Erythroblast (primary cell): ENCODE measurements at places on chromosomes 12 and 14.

DNA sequence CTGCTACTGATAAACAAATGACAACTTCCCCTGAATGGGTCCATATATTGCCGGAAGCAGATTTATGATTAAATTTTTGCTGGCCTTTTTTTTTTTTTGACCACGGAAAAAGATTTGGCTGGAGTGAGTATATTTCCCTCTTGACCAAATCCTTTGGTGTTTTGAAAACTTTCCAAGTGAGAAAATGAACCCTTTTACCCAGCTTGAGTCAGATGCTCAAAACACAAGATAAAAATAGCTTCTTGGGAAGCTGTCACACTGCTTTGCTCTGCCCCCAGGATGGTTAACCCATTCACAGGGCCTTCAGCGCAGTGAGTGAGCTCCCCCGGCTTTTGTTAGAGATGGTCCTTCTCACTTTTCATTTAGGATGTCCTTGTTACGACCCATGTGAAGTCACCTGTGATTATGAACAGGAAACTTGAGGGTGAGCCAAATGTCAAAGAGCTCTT, 224.3 kb downstream of the PELI2 start:
- no peak for DNase-seq

DNA sequence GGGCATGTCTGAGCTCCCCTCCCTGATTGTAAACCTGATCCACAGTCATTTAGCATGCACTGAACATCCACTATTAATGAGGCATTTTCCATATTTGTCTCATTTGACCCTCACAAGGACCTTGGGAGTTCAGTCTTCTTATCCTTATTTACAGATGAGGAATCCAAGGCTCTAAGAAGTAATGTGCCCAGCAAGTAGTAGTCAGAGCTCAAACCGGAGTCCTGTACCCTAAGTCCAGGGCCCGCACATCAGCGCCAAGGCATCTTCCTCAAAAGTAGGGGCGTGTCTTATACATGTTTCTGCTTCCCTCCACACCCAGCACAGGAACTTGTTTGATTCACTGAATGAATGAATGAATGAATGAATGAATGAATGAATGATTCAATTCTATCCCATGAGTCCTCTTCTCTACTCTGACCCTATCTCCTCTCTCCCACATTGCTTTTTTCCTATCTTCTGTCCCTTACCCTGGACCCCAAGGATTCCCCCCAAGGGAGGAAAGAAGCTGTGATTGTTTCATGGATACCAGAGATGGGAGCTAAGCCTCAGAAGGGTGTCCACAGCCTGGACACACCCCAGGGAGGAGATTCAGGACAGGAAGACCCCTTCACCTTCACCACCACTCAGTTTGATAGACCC, 21.8 kb upstream of the KRT8 start:
- DNase-seq = no peak

DNA sequence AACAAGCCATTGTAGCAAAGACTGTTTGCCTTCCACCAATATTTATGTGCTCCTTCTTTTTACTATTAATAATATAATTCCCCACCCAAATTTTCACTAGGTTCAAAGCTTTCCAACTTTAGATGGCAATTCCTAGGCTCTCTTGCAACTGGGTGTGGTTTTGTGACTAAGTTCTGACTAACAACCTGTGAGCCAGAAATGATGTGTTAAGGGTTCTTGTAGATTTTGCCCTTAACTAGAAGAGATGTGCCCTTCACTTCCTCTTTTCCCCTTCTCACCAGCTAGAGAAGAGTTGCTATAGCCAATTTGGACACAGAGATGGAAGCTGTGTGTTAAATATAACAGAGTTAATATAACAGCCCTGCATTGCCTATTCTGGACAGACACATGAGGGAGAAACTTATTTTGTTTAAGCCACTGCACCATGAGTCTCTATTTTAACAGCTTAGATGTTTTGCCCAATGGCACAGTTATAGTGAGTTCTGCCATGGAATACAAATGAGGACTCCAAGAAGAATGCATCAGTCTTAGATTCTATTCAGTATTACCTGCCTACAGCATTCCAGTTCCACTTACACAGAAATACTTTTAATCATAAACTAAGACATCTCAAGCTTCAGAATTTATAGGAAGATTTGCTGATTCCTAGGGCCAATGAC, 216.2 kb downstream of the DUSP6 start:
- DNase-seq = no peak

DNA sequence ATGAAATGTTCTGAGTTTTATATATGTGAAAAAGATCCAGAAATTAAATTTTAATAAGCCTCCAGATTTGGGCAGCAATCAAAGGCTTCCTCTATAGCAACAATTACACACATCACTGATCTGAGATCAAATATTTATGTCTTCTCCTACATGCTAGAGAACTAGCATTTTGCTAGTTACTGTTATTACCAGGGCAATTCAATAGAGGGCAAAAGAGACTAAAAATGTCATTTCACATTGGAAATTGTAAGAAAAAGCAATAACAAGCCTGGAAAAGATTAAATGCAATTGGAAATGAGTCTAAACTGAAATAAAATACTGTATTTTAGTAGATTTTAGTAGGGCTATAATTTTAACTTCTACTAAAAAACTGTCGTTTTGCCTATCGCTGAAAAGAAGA, 32.6 kb upstream of the ANO6 start:
- no peak for DNase-seq

GRCh38 chr14:104986487-104987164, 1.0 kb downstream of the CLBA1 start:
- no peak for DNase-seq

- DNase-seq = no peak
These were observed 141.7 kb upstream of the DAAM1 start for GRCh38 chr14:59046746-59047145.

DNA sequence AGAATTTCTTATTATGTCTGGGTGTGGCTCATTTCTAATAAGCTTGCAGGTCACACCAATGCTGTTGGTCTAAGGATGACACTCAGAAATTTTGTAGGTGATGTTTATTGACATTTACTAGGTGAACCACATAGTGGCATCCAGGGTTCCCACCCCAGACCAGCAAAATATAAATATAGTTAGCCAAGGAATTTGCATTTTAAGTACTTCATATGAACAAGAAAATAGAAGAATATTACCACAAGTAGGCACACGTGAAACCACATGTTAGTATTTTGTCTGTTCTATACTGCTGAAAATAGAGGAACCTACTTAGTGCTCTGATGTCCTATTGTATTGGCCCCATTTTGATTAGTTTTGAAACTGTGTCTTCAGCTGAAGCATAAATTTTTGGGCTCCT, 71.1 kb downstream of the USP15 start:
- DNase-seq = no peak

GRCh38 chr12:97127061-97127460, 220.0 kb downstream of the NEDD1 start:
- no peak for DNase-seq

DNA sequence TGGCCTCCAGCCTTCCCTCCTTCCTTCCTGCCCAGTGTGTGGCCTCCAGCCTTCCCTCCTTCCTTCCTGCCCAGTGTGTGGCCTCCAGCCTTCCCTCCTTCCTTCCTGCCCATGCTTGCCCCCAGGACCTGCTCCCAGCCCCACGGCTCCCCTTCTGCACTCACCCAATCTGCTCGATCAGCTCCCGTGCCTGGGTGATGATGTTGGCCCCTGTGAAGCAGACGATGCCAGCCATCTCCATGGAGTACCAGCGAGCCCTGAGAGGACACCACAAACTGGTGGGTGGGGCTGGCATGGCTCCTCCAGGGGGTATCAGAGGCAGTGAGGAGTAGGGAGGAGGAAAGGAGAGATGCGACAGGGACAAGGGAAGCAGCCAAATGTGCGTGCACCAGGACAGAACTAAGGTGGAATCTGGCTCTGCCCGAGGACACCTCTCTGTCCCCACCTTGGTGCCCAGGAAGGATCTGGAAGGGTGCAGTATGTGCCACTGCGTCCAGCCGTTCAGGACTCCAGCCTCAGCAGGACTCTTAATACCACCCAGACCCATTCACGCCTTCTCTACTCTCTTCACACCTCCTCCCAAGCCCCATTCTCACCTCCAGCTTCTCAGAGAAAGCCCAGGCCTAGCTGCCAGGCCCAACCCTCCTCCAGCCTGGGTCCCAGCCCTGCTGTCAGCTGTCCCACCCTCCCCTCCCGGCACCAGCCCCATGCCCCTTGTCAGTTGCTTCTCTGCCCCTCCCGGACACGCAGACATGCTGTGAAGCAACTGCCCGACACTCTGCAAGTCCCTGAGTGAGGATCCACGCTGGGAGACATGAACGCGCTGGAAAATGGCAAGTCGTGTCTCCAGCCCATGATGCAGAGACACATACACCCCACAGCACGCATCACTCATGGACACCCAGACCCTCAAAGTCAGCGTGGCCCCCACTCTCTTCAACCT, 22.7 kb downstream of the POLE start:
- DNase-seq = no peak

- DNase-seq = peak; percentile 32
These were observed 333.8 kb downstream of the PDZRN4 start for GRCh38 chr12:41521872-41522379.

DNA sequence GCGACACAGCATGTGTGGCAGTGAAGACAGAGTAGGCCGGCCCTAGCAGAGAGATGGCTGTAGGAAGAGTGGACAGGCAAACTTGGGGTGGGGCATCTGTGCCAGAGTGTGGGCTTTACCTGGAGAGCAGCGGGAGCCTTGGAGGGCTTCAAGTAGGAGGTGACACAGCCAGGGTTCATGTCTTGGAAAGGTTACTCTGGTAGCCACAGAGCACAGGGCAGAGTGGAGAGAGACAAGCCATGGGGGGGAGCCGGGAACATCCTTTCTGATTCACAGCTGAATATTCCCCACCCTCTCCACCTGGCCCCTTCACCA, 53.5 kb upstream of the DIO3 start:
- DNase-seq = no peak

DNA sequence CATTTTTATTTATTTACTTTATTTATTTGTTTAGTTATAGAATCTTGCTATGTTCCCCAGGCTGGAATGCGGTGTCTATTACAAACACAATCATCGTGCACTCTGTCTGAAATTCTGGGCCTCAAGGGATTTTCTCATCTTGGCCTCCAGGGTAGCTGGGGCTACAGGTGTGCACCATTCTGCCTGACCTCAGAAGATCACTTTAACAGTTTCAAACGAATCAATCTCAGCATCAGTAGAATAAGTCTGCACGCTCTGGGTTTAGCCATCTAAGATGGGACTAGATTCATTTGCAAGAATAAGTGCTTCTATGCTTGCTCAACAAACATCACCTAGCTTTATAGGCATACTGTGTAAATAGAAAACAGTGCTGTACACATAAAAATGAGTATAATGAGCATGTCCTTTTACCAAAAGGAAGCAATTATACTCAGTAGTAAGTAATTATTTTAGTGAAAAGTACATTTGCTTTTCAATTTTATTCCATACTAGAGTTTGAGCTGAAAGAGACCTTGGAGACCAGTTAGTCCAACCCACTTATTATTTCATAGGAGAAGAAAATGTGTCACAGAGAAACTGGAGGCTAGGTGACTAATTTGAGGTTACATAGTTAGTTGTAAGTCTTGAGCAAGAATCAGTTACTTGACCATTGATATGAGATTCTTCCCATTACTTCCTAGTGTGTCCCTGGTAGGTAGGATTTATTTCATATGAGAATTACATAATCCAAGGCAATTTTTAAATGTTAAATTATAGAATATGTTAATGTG, 456.5 kb upstream of the LMO3 start:
- DNase-seq = no peak

DNA sequence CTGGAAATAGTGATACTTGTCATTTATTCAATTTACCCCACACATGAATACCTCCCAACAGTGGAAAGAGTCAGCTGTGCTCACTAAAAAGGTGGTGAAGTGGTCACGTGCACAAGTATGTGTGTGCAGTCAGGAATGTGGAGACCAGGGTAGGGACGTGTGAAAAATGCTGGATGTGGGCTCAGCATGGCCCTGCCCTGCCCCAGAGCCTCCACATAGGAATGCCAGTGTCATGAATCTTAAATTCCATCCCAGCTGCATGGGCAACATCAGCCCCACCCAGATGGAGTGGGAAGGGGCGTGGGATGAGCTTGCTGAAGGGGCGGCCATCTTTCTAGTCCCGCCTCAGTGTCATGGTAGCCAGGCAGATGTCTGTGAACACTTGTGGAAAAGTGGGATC, 87.7 kb downstream of the C12orf75 start:
- DNase-seq = no peak

DNA sequence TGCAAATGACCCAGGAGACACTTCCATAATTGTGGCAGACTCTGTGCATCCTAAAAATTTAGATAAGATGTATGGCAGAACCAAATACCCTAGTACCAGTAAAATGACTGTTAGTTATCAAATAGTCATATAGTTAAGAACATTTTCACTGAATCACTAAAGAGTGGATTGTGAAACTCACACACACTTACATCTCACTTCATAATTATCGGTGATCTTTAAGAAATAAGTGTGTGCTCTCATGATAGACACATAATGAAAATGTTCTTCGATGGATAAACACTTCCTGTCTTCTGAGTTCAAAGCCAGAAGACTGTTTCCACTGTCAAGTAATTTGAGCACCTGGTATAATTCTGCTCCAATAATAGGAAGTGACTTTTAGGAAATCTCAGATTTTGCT, 19.1 kb upstream of the KLRB1 start:
- no peak for DNase-seq

DNA sequence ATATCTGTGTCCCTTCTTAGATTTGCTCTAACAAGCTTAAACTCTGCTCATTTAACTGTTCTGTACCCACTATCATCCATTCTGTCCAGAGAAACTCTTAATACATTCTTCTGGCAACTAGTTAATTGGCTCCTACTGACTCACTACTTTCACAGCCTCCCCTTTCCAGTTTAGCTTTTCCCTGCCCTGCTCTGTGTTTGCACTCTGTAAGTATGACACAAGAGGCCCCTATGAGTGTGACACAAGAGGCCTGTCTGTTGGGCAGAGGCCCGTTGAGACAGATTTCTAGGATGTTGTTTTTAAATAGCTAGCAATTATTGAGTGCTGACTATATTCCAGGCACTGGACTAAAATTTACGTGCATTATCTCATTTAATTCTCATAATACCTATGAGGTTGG, 246.0 kb upstream of the DAAM1 start:
- DNase-seq = no peak

DNA sequence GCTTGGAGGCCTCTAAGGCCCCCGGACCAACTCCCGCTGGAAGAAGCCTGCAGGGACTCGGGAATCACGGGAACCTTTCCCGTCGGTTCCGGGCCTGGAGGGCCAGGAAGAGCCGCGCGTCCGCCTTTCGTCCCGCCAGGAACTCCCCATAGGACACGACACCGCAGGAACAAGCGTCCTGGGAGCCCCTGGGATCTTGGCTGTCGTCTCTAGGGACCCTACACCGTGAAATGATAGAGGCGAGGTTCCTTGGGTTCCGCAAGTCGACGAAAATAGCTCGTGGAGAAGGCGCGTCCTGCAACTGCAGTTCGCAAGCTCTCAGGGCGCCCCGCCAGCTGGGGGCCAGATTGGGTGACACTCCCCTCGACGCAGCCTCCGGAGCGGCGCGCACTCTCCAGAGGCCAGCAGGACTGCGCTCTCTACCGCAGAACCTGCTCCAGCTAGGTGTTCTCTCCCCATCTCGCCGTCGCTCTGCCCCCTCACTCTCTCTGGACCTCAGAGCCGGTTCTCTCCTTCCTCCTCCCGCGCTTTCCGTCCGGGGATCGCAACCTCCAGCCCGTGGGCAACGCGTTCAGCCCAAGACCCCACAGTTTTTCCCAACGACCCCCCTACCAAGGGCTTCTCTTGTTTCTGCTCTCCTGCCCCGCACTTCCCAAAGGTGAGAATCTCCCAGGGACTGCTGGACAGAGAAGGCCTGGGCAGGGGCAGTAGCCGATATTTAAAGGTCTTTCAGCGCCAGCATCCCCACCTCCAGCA, 776 bp downstream of the BMP4 start:
- no peak for DNase-seq

- DNase-seq = peak; percentile 57
These were observed 80.0 kb upstream of the DBX2 start for GRCh38 chr12:45130881-45131281.

- DNase-seq = no peak
These were observed 1.9 kb downstream of the TGFB3 start for GRCh38 chr14:75979648-75980565.
